ENCODE measurements at places on chromosomes 2 and 18.

DNA sequence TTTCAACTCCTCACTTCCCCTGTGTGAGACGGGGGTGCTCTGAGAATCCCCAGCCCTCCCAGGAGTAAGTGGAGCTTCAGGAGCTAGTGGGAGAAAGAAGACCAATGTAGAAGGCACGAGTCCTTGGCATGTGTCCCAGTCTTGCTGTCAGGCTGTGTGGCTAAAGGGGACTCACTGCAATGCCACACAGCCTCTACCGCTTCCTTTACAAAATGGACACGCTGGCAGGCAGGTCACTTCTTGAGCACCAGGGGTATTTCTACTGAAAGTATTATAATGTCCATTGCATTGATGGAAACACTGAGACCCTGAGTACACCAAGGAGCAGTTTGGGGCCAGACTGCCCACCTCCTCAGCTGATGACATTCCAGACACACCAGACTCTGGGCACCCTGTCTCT is 35.8 kb upstream of the MARCO start:
- no peak for DNase-seq

- no peak for DNase-seq
Measured at GRCh38 chr2:26002632-26003310, 20.5 kb upstream of the KIF3C start.

DNA sequence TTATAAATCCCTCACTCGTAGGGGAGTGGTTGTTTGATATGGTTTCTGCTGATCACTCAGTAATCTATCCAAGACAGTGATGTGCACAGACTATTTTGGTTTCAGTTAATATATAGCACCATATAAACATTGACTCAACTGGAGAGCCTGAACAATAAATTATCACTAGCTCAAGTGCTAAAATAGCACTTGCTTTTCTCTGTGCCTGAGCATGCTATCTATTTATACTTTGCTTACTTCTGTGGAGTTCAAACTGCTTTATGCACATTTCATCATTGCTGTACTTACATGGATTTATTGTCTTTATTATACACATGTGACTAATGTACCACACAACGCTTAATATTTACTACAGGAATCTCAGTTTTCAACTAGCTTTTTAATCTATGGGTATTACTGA is 133.6 kb downstream of the BCL2 start:
- DNase-seq: no peak

DNA sequence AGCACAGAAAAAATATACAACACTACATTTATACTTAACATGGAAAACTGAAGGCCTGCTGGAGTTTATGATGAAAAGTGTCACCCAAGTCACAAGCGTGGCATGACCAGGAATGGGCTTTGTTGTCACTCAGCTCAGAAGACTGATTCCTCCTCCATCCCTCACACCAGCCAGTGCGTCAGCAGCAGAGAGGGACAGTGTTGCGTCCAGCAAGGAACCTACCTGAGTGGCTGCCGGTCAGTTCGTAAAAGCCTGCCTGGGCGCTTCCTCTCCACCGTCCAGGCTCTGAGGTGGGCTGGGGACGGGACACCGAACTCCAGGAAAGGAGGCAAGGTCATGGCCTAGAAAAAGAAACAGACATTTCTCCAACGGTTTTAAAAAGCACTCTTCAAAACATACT is 77.4 kb downstream of the USP40 start:
- no peak for DNase-seq

- DNase-seq: no peak
Measured at GRCh38 chr18:36672437-36673344, 156.1 kb downstream of the TPGS2 start.

- DNase-seq: no peak
Measured at GRCh38 chr2:240128608-240129145, 7.4 kb downstream of the COPS9 start.

- DNase-seq: no peak
Measured at GRCh38 chr18:49581371-49581770, 19.5 kb downstream of the LIPG start.

DNA sequence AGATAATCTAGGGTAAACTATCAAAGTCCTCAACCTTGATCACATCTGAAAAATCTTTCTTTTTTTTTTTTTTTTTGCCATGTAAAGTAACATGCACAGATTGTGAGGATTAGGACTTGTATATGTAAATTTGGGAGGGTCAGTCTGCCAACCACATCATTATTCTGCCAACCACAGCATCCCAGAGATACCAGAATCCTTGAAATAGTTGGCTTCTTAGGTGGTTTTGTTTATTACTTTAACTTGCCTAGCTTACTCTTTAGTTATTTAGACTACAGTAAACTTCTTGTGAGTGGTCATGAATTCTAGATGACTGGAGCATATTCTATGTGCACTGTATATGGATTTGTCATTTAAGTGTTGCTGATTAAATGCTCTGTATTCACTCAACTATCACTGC is 242.1 kb upstream of the RBMS1 start:
- no peak for DNase-seq

DNA sequence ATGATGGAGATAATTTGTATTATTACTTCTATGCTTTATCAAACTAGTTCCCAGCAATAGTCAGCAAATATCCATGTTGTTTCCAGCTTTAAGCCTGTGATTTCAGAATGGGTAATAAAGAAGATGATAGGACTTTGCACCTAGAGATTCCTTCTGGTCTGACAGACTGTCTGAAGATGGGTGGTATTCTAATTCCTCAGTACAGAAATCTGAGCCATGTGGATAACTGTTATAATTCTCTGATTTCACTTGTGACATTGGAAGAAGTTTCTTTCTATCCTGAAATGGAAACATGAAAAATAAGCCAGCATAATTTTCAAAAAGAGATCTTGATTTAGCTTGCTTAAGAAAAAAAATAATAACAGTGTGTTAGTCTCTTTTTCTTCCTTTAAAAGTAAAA is 130.1 kb downstream of the ZNF804A start:
- no peak for DNase-seq

DNA sequence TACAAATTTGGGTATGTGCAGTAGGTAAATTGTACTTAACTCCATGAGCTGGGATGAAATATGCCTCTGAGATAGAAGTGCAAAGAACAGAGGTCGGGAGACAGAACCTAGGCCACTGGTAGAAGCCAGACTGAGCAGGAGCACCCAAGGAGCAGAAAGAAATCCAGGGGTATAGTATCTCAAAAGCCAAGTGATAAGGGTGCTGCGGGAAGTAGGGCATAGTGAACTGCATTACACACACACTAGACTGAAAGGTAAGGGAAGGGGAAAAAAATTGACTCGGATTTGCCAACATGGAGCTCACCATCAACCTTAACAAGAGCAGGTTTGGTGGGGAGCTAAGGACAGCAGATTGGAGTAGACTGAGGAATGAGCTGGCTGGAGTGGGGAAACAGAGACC is 89.3 kb upstream of the TMEM247 start:
- no peak for DNase-seq

DNA sequence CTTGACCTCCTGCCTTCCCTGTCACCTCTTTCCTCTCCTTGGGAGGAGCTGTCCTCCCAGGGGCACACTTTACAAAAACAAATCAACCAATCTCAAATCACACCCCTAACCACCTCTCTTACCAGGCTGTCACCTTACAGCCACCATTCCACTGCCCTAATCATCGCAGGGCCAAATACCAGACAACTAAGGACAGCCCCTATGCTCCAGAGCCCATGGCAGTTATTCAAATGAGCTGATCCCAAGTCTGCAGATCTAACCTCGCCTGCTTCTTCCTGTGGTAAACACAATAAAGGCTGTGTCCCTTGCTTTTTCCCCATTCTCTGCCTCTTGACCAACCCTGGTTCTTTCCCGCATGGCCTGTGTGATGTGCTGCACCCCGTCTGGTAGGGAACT is 154.2 kb upstream of the CNTNAP5 start:
- DNase-seq: no peak

- DNase-seq: no peak
Measured at GRCh38 chr2:2187196-2187595, 143.9 kb downstream of the MYT1L start.

GRCh38 chr2:27735263-27735904 is 36.1 kb upstream of the MRPL33 start:
- no peak for DNase-seq

DNA sequence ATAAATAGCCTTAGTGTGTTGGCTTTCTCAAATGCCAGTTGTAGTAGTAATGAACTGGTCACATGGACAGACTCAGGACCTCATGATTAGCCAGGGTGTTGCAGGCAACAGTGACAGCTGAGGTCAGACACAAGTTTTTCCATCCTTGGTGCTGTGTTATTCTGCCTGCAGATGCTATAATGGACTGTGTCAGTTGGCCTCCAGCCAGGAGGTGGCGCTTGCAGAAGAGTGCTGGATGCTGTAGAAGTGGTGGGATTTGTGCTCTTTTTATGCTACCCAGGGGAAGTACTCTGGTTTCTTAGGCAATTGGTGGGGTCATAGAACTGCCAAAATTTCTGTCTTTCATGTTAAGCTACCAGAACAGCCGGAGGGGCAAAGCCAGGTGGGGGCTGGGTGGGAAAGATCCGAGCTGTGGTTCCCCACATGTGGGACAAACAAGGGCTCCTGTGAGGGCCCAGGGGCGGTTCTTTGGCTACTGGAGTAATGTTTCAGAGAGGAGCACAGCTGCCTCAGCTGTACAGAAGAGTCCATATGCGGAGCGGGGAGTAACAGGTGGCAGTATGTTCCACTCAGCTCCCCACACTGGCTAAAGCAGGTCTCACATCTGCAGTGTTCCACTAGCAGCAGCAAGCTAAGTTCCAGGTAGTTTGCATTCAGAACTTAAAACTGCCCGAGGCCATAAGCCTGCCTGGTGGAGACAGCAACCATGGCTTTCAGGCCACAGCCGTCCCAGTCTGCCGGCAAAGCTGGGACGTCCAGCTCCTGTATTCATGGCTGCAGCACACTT is 104.4 kb downstream of the GULP1 start:
- no peak for DNase-seq

GRCh38 chr18:56977309-56977708 is 169.6 kb upstream of the BOD1L2 start:
- no peak for DNase-seq

GRCh38 chr2:235561450-235561849 is 67.6 kb downstream of the AGAP1 start:
- DNase-seq: no peak

GRCh38 chr18:36467614-36468013 is 170.1 kb downstream of the FHOD3 start:
- no peak for DNase-seq

DNA sequence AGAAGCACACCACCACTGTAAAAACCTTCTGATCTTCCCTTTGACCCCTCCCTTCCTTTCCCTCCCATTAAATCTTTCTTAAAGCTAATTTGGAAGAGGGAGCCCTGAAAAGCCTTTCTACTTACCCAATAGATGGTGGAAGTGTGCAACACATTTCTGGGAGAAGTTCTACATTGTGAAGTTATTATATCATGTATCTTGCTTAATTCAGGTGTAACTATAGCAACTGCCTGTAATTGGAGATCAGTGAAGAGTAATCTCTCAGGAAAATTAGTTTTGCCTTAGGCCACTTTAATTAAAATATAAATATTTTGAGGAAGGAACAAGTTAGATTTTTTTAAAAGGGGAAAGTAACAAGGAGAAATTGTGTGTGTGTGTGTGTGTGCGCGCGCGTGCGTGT is 266.0 kb downstream of the SH3BP4 start:
- DNase-seq: no peak

DNA sequence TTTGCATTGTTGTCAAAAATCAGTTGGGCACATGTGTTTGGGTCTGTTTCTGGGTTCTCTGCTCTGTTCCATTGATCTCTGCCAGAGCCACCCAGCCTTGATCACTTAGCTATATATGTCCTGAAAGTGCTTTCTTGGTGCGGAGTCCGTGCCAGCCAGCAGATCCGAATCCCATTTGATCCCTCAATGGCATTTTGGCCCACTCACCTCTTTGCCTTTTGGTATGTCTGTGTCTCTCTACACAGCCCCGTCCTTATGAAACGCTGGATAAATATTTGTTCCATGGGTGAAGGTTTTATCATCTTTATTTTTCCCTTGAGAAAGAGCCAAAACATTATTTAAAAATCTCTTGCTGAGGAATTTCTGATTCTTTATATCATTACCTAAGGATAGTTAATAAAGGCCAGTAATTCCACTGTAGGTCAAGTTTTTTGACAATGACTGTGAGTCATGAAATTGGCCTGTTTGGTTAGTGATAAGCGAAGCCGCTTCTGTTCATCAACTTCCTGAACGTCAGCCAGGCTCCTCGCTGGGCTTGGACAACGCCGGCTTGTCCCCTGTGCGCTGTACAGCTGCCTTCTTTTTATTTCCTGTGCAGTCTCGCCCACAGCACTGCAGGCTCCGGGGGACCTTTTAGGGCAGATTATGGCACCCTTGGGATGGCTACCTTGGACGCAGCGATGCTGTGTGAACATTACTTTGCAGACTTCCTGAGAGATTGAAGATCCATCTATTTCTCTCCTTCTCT is 24.9 kb downstream of the MTCL1 start:
- DNase-seq: no peak

DNA sequence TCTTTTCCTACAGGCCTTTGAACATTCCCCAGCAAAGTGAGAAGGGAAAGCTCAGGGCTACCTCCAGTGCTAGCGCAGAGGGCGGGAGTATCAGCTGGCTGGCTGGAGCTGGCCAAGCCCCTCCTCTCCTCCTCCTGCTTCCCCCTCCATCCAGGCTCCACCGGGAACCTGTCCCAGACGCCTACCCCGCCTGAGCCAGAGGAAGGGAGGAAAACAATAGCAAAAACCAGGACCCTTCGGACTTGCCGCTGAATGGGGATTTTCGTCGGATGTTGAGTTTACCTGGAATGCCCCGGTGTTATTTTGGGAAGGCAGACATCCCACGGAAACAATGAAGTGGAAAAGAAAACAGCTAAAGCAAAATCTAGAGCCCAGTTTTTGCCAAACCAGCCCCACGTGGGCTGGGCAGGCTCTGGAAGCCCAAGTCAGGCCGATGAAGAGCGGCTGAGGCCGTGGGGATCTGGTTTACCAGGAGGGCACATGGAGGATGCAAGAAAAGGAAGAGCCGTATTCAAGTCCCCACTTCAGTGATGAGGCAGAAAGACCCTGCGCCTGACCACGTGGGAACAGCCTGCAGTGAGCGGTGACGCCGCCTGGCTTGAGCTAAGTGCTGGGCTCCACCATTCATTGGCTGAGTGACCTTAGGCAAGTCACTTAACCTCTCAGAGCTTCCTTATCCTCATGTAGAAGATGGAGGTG is 100.4 kb upstream of the LCLAT1 start:
- no peak for DNase-seq

DNA sequence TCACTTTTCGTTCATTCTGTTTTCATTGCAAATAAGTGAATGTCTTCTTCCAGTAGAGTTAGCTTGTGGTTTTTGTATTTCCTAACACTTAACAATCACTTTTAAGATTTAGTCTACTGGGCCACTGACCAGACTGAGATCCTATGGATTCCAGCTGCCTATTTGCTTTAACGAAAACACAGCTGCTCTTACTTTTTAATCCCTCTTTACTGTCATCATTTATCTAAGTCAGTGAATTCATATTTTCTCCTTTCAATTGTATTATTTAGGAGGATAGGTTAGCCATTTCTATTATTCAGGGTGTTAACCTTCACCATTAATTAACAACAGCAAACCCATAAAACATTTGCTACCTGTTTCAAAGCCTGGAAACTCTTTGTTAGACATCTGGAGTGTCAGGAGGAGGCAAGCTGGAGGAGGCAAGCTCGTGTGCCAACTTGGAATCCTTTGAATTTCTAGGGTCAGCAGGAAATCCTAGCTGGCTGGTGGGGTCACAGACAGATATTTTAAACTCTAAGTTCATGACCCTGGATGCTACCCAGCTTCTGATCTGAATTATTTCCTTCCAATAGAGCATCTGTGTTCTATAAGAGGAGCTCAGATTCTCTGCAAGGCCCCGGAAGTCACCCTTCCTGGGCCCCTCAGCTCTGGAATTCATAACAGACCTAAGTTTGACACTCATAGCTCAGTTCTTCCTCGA is 385.3 kb downstream of the RBM43 start:
- DNase-seq: no peak

GRCh38 chr2:61257446-61257845 is 95.5 kb downstream of the C2orf74 start:
- no peak for DNase-seq
